ENCODE measurements at places on chromosomes 5 and 9.

DNA sequence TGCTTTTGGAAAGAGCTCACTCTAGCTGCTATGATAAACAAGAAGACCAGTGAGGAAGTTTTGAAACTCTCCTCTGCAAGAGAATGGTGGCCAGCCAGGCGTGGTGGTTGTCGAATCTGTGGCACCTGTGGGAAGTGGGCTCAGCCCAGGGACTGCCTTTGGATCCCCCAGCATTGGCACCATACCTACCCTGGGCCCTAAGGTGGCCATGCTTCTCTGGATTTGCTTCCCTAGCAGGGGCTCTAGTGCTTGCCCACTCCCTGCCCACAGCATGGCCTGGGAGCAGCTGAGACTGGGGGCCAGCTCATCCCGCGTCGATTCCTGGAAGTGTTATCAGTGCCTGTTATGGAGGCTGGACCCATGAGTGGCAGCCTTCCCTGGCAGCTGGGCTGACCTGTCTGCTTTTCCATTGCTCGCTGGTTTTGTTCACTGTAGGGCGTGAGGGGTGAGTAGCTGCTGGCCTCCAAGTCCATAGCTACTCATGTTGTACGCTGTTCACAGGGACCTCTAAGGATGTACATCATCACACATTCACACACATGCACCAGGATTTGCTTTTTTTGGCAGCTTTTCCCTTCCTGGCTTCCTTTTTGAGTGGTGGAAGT lies 2.3 kb downstream of the SLC22A4 start:
- no peak for DNase-seq

GRCh38 chr9:35001285-35001677 lies 11.7 kb downstream of the DNAJB5 start:
- no peak for DNase-seq

GRCh38 chr5:141816598-141817399 lies 61.4 kb downstream of the PCDH1 start:
- DNase-seq: no peak

GRCh38 chr9:93874242-93874641 lies 80.9 kb downstream of the BARX1 start:
- no peak for DNase-seq

GRCh38 chr5:116598911-116599310 lies 24.3 kb upstream of the SEMA6A start:
- no peak for DNase-seq

DNA sequence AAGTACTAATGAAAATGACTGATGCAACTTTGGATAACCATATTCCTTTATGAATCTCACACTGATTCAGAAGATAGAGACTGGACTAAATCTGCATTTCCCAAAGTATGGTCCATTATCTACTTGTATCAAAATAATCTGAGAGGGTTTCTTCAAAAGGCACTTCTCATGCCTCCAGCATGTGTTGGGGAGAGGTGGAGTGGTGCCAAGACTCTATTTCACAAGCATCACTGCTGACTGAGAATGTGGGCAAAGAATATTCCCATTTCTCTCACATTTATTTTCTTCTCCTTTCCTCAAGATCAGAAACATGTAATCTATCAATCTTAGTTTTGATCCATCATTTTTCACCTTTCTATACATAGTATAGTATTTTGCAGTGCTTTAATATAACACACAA lies 135.4 kb downstream of the GABRB2 start:
- DNase-seq: no peak

GRCh38 chr5:79983618-79984017 lies 7.4 kb downstream of the MTX3 start:
- no peak for DNase-seq

- DNase-seq: no peak
Measured at GRCh38 chr5:172662596-172662995, 21.5 kb downstream of the NEURL1B start.

DNA sequence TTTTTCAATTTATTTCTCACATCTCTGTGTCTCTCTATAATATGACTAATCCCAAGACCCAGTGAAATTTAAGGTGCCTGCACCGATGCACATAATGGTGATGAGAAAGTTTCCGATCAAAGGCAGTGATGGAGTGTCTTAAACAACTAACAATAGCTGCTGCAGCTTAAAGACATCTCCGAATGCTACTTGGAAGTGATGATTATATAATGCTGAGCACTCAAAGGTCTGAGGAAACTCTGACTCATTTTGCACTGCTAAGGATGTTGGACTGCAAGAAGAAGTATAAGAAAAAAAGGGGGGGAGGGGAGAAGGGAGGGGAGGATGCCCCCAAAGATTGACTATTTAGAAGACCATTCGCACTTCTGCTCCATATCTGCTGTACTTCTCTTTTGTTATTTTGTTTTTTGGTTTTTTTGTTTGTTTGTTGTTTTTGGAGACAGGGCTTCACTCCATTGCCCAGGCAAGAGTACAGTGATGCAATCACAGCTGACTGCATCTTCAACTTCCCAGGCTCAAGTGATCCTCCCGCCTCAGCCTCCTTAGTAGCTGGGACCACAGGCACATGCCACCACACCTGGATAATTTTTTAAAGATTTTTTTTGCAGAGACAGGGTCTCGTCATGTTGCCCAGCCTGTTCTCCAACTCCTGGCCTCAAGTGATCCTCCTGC lies 192.2 kb downstream of the HSD17B3 start:
- DNase-seq: no peak

DNA sequence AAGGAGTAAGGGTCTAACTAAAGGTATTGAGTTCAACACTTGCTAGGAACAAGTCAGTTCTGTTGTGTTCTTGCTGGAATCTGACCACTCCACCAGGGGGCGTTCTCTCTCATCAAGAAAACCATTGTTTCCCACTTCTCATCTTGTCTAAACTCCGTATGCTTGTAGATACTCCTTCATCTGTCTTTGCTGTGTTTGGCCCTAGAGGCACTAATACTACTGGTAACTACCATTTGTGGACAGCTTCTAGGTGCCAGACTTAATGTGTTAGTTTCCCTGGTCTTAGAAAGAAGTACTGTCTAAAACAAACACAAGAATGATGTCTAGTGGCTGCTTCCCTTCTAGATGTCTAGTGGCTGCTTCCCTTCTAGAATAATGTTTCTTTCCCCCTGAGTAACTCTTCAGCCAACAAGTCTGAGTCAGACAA lies 18.7 kb upstream of the PTPDC1 start:
- peak; percentile 76 for DNase-seq

- DNase-seq: no peak
Measured at GRCh38 chr9:95826183-95826838, 49.2 kb upstream of the ERCC6L2 start.
